Activated CD4-positive, alpha-beta T cell treated with anti-CD3 and anti-CD28 coated beads, Interleukin-2, Interleukin-4, amounts not matched to agents 100 ng/mL and 50 ng/mL, durations not matched to agents 16 hours and 8 hours (primary cell): ENCODE measurements at places on chromosomes 2 and 18.

- DNase-seq, result no peak
Observed at GRCh38 chr2:119958670-119959268, 54.1 kb upstream of the EPB41L5 start.

DNA sequence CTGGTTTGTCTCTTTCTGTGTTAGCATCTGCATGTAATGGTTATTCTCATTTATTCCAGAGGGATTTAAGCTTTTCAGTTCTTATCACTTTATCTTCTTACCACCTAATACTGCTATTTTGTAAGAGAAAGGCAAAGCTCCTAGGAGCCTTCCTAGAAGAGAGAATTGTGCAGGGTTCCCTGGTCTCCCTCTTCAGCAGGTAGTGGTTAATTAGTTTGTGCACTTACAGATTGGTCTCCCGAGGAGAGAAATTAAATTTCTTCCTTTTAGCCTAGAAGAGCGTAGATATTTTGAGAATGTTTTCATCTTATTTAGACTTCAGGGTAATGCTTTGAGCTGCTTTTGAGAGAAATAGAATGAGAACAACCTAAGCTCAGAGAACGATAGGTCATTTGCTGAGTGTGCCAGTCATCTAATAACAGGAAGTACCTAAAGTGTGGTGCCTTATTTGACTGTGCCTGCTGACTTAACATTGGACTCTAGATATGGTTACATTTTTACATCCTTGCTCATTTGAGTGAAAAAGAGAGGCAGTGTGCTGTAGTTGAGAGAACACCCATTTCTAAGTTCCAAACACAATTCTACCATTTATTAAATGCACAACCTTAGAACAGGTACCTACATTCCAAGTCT lies 651.4 kb downstream of the STK39 start:
- peak; percentile 35 for DNase-seq

GRCh38 chr2:239507576-239508258 lies 106.9 kb upstream of the HDAC4 start:
- no peak for DNase-seq

GRCh38 chr2:219174146-219174545 lies 2.6 kb downstream of the CNPPD1 start:
- no peak for DNase-seq

DNA sequence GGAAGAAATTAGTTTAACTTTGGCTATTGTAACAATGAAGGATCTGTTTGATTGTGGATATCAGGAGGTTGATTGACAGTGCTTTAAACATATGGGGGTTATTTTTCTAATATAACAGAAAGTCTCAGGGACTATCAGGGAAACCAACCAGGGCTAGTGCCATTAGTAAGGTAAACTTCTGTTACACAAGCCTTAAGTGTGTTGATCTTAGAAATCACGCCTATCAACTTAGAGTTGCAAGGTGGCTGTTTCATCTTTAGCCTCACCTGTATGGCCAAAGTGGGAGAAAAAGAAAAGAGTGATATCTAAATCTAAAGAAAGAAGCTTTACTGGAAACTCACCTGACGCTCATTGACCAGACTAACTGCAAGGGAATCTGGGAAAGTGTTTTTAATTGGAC lies 62.1 kb downstream of the GLS start:
- DNase-seq, result no peak

DNA sequence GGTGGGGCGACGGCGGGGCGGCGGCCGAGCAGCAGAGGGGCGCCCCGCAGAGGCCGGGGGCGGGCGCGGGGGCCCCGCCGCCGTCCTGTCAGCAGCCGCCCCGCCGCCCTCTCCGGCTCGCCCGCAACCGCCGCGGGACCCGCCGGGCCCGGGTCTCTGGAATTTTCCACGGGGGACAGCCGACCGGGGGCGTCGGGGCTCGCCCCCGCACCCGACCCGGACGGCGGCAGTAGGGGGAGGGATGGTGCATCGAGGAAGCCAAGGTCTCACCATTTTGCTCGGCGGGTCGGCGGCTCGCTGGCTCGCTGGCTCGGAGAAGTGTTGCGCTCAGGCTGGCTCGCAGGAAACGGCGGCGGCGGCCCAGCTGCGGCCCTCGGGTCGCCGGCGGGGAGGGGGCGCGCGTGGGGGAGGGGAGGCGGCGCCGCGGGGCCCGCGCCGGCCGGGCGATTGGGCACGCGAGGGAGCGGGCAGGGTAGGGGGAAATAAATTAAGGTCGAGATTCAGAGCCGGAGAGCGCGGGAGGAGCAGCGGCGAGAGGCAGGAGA lies 405 bp downstream of the PPP3R1 start:
- DNase-seq, result no peak

- no peak for DNase-seq
Observed at GRCh38 chr2:39511605-39512433, 74.7 kb upstream of the MAP4K3 start.

- no peak for DNase-seq
Observed at GRCh38 chr18:77043541-77044280, 88.9 kb downstream of the MBP start.

GRCh38 chr2:37189452-37190153 lies 1.1 kb upstream of the SULT6B1 start:
- DNase-seq, result no peak

DNA sequence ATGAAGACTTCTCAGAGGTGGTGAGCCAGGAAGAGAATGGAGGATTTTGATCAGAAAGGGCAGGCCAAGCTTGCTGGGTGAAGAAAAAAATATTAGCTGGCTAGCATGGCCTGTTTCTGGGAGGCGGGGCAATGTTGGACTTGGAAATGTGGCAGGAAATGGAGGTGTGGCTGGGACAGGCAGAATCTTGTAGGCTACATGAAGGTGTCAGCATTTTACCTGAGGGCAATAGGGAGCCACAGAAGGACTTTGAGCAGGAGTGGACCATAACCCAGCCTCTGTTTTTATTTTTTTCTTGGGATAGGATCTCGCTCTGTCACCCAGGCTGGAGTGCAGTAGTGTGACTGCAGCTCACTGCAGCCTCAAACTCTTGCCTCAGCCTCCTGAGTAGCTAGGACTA lies 31.7 kb downstream of the EMX1 start:
- no peak for DNase-seq

DNA sequence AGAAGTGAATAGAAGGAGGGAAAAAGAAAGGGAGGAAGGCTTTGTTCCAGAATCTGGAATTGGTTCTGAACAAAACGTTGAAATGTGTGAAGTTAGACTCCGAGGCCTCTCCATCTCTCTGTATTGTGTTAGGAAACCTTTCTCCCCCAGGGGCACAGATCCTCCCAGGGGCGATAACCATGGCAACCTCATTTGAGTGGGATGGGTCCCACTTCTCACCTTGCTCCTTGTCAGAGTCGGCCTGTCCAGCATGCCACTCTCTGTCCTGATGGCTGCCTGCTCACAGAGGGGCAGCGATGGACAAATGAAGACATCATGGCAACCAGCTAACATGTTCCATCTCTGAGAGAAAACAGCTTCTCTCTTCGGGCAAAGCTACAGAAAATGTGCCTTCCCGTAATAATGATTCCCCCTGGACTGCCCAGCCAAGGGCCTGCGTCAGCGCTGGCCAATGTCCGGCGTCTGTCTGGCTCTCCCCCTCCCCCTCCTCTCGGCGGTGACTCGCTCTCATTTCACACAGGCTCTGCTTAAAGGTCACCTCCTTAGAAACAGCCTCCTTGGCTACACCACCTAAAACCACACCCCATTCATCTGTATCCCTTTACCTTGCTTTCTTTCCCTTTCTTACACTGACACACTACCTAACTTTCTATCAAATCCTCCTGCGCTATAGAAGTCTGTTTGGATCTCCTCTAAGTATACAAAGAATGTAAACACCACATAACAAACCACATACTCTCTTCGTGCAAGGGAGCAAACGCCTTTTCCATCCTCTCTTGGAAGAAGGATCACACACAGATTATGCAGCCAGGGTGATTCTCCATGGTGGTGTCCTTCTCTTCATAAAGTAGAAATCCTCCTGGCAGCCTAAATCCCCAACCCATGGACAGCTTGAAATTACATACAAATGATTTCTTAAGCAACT lies 32.1 kb upstream of the TTC39C start:
- no peak for DNase-seq
